Activated naive CD8-positive, alpha-beta T cell treated with anti-CD3 and anti-CD28 coated beads for 36 hours (primary cell): ENCODE measurements at places on chromosomes 12 and 14.

- no peak for DNase-seq
Observed at GRCh38 chr14:59699442-59699841, 122.8 kb upstream of the CCDC175 start.

GRCh38 chr14:30053103-30053502 is 125.5 kb upstream of the PRKD1 start:
- no peak for DNase-seq

DNA sequence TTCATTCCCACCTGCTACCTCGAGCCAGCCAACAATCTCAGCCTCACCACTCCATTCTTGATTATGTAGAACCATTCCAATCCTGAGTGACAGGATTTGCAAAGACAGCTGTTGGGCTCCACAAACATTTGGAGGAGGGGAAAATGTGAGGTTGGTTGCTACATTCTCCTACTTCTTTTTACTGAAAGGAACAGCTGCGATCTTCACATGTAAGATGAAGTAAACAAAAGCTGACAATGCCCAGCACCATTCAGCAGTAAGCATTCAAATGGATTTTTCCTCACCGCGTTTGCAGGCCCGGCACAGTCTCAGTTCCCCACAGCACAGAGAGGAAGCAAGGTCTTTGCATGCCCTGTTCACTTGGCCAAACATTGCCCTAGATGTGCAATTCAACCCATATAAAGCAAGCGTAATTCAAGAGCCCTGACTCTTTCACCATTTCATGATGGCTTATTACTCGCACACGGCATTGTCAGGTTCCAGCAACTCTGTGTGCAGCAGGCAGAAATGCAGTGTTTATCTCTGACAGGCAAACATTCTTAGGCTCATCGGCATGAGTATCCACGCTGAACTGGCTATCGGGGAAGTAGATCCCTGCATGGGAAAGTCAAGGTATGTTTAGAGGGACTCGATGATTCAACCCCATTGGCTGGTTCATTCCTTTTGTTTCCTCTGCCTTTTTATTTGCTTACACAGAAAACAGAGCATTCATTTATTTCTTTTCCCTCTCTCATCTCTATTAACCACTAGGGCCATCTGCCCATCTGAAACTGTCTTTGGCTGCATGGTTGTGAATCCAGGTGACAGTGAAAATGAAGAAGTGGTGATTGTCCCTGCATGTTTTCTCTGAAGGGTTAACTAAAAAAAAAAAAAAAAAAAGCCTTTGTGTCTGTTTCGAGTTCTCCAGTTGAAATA is 236.1 kb upstream of the PLEKHG7 start:
- DNase-seq = no peak

GRCh38 chr14:31990926-31991572 is 86.1 kb upstream of the ARHGAP5 start:
- no peak for DNase-seq

- no peak for DNase-seq
Observed at GRCh38 chr14:98694541-98694940, 577.5 kb downstream of the BCL11B start.

GRCh38 chr14:92637864-92638263 is 110.6 kb downstream of the LGMN start:
- DNase-seq = no peak

- no peak for DNase-seq
Observed at GRCh38 chr12:62194616-62195015, 65.6 kb upstream of the USP15 start.

DNA sequence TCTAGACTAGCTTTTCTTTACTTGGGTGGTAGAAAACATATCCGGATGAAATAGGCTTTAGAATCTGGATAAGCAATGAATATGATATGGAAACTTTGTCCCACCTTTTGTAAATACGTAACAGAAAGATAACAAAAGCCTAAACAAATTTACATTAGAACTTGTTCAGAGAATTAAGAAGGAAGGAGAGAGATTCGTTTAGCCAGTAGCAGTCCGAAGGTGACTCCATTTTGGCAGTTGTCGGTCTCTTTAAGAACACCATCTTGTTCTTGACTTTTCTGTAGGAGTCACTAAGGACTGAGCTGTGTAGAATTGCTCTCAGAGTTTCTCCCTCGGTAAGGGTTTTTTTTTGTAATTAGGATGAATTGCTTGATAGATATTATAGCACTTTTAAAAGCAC is 475.1 kb downstream of the PCNX1 start:
- no peak for DNase-seq

DNA sequence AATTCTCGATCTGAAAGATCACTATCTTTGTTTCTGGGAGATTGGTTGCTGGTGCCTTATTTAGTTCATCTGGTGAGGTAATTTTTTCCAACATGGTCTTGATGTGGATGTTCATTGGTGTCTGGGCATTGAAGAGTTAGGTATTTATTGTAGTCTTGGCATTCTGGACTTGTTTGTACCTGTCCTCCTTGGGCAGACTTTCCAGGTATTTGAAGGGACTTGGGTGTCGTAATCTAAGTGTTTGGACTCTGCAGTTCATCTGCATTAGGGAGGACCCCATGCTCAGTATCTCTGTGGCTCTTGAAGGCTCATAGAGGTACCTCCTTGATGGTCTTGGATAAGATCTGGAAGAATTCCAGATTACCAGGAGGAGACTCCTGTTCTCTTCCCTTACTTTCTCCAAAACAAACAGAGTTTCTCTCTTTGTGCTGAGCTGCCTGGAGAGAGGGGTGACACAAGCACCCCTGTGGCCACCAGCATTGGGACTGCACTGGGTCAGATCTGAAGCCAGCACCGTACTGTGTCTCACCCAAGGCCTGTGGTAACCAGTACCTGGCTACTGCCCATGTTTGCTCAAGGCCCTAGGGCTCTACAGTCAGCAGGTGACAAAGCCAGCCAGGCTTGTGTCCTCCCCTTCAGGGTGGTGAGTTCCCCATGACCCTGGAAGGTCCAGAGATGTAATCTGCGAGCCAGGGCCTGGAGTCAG is 5.3 kb downstream of the A2ML1 start:
- DNase-seq = no peak

GRCh38 chr12:15534322-15534721 is 212.0 kb downstream of the PTPRO start:
- DNase-seq = no peak
